Type B pancreatic cell (in vitro differentiated cells): ENCODE measurements at places on chromosomes 2 and 18. TPM values are rescaled to one million over a fixed set of nuclear protein-coding genes. Genes with fewer than 3 reads are reported as not detected.

The RBFA gene
- total RNA-seq: 17.7 and 37.8 TPM in 2 replicates

The CD8B gene
- total RNA-seq: 0.93 and 2.4 TPM in 2 replicates

The MEIS1 gene
- 250 and 255 TPM in 2 replicates for total RNA-seq

The GPR35 gene
- total RNA-seq: 3.6 and 3.9 TPM in 2 replicates

GRCh38 chr2:120761164-120761861 lies 25.6 kb downstream of the GLI2 start:
- no peaks in the 10 kb centered on the region for H3K36me3 ChIP-seq
- H3K4me1 ChIP-seq: peaks cover 62% of the 10 kb centered on the region
- peak; percentile 49 for DNase-seq
- no peak overlapping the region for H3K27ac ChIP-seq

- H3K4me3 ChIP-seq: peak overlapping the region; percentile 89
- DNase-seq: no peak
- peaks cover 19% of the 10 kb centered on the region for H3K4me1 ChIP-seq
- peaks cover 7% of the 10 kb centered on the region for H3K36me3 ChIP-seq
- H3K27ac ChIP-seq: no peak overlapping the region
Measured at GRCh38 chr2:54456362-54456611, 160 bp downstream of the SPTBN1 start.

GRCh38 chr2:178379162-178380004 lies 71.6 kb downstream of the PRKRA start:
- peaks cover 15% of the 10 kb centered on the region for H3K27me3 ChIP-seq
- no peak overlapping the region for H3K4me3 ChIP-seq
- no peak overlapping the region for H3K27ac ChIP-seq
- peaks cover 16% of the 10 kb centered on the region for H3K36me3 ChIP-seq

The EFR3B gene
- total RNA-seq: 5.3 and 12.4 TPM in 2 replicates

- no peaks in the 10 kb centered on the region for H3K27me3 ChIP-seq
- no peak for DNase-seq
- H3K27ac ChIP-seq: peak overlapping the region; percentile 73
- no peaks in the 10 kb centered on the region for H3K36me3 ChIP-seq
- peak overlapping the region; percentile 63 for H3K4me3 ChIP-seq
Measured at GRCh38 chr2:217622205-217623060, 380.4 kb downstream of the TNS1 start.

DNA sequence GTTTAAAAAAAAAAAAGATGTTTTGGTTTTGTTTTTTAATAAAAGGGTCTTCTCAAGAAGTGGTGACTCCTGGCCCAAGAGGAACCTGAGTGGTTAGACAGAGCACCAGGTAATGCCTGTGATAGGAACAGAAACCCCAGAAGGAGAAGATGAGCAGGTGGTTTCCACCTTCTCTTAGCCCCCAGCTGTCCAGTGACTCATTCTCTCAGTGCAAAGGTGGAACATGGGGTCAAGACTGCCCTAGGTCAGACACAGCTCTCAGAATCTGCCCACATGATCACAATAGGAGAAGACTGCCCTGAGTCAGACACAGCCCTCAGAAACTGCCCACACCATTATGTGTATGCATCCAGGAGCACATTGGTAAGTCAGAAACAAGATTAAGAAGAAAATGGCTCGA lies 61.8 kb downstream of the TBC1D8 start:
- no peak overlapping the region for H3K27ac ChIP-seq
- DNase-seq: no peak
- no peaks in the 10 kb centered on the region for H3K4me1 ChIP-seq
- H3K36me3 ChIP-seq: peaks cover 5% of the 10 kb centered on the region
- H3K4me3 ChIP-seq: no peak overlapping the region
- no peaks in the 10 kb centered on the region for H3K27me3 ChIP-seq

DNA sequence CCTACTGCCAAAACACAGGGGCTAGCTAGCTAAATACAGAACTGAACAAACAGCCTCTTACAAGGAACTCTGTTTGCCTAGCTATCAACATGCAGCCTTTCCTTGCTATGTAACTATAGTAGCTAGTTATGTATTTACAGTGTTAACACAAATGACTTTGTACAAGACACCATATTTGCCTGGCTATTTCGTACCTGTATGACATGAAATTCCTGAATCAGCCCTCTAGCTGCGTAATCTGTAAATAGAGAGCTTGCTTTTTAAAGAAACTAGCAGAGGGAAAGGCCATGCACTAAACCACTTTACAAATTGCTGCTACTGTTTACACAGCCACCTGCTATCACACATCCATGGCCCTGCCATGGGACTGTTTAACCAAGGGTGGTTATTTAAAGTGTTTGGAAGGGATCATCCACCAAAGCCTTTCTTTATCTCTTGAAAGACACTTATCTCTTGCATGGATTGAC lies 248.7 kb downstream of the TFCP2L1 start:
- H3K27ac ChIP-seq: no peak overlapping the region
- no peak for DNase-seq
- no peak overlapping the region for H3K4me3 ChIP-seq
- no peaks in the 10 kb centered on the region for H3K36me3 ChIP-seq

DNA sequence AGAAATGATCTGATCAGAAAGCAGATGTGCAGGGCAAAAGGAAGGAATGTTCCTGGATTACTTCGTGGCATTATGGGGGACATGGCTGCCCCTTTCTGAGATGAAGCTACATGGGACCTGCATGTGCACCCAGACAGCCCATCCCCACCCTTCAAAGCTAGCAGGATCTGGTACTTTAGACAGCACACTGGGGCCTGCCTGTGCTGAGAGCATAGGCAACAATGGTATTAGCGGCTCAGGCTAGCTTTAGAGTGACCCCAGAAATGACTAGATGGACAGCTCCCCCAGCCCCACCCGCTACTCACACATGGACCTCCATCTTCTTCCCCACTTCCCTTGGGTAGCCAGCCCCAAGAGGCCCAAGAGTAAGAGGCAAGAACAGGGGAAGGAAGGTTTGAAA lies 61.5 kb upstream of the NFE2L2 start:
- H3K27me3 ChIP-seq: no peaks in the 10 kb centered on the region
- H3K4me3 ChIP-seq: no peak overlapping the region
- no peak overlapping the region for H3K27ac ChIP-seq
- peaks cover 3% of the 10 kb centered on the region for H3K4me1 ChIP-seq
- no peak for DNase-seq

The KYNU gene
- total RNA-seq: 0.53 and 1.8 TPM in 2 replicates

GRCh38 chr2:120239488-120240287 lies 13.0 kb upstream of the RALB start:
- no peak for DNase-seq
- no peaks in the 10 kb centered on the region for H3K36me3 ChIP-seq
- H3K4me1 ChIP-seq: peaks cover 10% of the 10 kb centered on the region
- peaks cover 5% of the 10 kb centered on the region for H3K27me3 ChIP-seq
- H3K4me3 ChIP-seq: no peak overlapping the region

The RUFY4 gene
- not detected in 2 replicates for total RNA-seq

The SCN7A gene
- 1.8 and 2.8 TPM in 2 replicates for total RNA-seq

- peaks cover 7% of the 10 kb centered on the region for H3K4me1 ChIP-seq
- no peak for DNase-seq
- no peaks in the 10 kb centered on the region for H3K27me3 ChIP-seq
- H3K36me3 ChIP-seq: peaks cover 15% of the 10 kb centered on the region
Measured at GRCh38 chr18:36176711-36177110, 10.6 kb upstream of the MOCOS start.
